Endodermal cell (in vitro differentiated cells): ENCODE measurements at places on chromosomes 16 and 17. TPM values are rescaled to one million over a fixed set of nuclear protein-coding genes. Genes with fewer than 3 reads are reported as not detected.

The MMP28 gene
- not detected in 2 replicates for total RNA-seq

The KRT12 gene
- not detected in 2 replicates for total RNA-seq

The MYO1C gene
- total RNA-seq: 72.2 and 75.5 TPM in 2 replicates

The TBC1D3K gene
- not detected in 2 replicates for total RNA-seq

The HOXB1 gene
- not detected in 2 replicates for total RNA-seq

The ANKS3 gene
- total RNA-seq: 26.8 to 42.3 TPM (median 41.0 TPM) in 3 replicates

The SNX20 gene
- not detected in 2 replicates for total RNA-seq

The HEATR9 gene
- total RNA-seq: not detected in 2 replicates

The OTOP3 gene
- total RNA-seq: not detected in 2 replicates

The TBC1D3L gene
- total RNA-seq: 11.6 to 25.4 TPM (median 22.3 TPM) in 3 replicates

The ARHGAP27 gene
- total RNA-seq: 19.3 and 20.6 TPM in 2 replicates

The DLX4 gene
- 1.5 to 1.6 TPM (median 1.5 TPM) in 3 replicates for total RNA-seq

The XYLT1 gene
- 21.4 and 26.8 TPM in 2 replicates for total RNA-seq

DNA sequence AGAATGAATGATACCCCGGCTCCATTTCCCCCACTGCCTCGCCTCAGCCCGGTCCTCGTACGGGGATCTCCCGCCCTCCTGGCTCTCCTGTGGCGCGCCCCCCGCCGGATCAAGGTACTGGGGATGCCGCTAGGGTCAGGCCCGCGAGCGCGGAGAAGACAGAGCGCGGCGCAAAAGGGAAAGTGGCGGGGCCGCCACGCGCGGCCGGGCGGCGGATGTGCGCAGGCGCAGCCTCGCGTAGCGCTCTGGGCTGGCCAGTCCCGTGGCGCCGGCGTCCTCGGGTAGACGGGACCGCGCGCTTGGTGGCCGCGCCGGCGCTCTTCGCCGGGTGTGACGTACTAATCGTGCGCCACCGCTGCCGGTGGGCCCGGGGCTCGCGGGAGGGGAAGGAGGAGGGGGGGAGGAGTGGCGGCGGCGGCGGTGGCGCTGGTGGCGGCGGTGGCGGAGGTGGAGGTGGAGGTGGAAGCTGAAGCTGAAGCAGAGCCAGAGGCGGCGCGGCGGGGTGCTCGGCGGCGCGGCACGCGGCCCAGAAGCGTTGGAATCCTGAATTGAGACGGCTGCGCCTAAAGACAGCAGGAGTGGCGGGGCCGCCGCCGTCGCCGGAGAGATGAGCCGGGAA lies at the start of gene SENP3:
Gene SENP3 (plus strand): TSS at position 331 of the 619 bp plus-strand sequence. CDS start 1,158 bp downstream, outside the sequence.
- DNase-seq: peak; percentile 97

DNA sequence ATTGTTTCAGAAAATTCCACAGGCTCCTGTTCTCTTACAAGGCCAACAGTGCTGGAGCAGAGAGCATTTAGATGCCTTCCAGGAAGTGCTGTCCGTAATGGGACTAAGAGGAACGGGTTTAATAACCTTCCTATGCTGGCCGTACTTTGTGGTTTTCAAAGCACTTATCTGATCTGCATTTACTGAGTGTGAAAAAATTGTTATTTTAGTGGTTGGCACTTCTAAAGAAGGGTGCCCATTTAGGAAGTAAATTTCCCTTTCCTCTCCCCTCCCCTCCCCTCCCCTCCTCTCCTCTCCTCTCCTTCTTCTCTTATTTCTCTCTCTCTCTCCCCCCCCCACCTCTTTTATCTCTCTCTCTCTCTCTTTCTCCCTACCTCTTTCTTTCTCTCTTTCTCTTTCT lies 72.0 kb upstream of the DNAJA2 start:
- DNase-seq: no peak

DNA sequence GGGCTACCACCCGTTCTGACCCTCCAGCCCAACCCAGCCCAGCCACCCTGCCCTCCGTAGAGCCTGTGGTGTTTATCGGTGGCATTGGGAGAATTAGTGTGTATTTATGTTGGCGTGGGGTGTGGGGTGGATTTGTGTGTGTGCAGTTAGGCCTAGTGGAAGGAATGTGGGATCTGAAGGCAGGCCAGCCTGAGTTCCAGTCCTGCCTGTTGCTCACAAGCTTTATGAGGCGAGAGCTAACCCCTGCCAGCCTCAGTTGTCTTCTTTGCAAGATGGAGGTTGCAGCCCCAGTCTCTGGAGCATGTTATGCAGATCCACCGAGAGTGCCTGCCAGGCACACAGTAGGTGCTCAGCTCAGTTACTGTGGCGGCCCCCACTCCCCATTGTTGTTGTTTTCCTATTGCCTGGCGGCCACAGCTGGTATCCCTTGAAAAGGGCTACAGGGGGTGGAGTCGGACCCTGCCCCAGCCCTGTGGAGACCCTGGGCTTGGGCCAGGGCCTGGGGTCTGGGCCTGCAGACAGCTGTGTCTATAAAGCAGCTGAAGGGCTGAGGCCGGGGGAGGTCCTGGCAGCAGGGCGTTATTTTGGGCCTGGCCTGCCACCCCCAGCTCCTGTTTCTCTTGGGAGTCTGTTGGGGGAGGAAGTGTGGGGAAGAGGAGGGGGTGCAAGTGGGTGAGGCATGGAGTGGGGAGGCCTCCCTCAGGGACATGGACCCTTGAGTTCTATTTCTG lies 5.1 kb downstream of the ERBB2 start:
- DNase-seq: peak; percentile 80

GRCh38 chr16:64455275-64455674 lies 666.6 kb downstream of the CDH11 start:
- no peak for DNase-seq

DNA sequence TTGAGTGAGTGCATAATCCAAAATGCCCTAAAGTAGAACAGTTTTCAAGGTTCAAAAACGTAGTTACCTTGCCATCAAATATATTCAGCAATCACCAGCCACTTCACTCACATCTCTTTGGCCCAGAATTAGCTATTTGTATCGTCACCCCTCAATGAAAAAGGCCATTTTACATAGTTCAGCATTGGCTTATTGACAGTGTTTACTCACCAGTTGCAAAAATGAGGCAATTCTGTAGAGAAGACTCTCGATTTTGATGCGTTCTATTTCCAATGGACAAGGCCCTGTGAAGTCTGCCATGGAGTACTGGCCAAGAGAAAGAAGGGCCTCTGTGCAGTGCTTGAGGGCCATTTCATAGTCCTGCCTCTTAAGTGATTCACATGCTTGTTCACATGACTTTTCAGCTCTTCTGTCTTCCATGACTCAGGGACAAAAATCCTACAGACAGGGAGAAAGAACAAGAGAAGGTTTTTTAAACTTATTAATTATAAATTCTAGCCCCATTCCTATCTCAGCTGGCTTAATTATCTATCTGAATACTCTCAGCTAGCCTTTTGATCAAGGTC lies 26.5 kb downstream of the HELZ start:
- no peak for DNase-seq

DNA sequence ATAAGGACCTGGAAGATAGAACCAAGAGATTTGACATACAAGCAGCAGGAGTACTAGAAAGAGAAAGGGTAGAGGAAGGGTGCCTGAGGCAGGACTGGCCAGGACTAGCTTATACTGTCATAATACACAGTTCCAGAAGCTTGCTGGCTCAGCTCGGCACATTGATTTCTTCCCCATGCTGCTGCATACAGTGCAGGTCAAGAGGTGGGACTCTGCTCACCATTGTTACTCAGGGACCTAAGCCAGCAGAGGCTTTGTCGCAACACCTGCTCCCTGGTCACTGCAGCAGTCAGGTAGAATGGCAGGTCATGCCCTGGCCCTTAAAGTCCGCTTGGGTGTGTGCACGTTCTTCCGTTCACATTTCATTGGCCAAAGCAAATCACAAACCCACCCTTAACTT lies 32.8 kb downstream of the LDHD start:
- no peak for DNase-seq

DNA sequence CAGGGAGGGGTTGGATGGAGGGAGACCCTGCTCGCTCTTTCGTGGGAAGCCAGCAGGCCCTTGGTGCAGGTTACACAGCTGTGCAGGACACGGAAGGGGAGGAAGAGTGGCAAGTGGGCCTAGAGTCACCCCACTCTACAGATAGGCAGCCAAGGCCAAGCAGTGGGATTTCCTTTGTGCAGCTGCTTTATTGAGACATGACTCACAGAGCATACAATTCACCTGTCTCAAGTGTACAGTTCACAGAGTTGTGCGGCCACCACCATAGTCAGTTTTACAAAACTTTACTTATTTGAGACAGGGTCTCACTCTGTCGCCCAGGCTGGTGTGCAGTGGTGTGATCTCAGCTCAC lies 91.2 kb upstream of the CIBAR2 start:
- DNase-seq: no peak

- peak; percentile 90 for DNase-seq
Measured at GRCh38 chr17:79838522-79839274, 542 bp downstream of the CBX4 start.

DNA sequence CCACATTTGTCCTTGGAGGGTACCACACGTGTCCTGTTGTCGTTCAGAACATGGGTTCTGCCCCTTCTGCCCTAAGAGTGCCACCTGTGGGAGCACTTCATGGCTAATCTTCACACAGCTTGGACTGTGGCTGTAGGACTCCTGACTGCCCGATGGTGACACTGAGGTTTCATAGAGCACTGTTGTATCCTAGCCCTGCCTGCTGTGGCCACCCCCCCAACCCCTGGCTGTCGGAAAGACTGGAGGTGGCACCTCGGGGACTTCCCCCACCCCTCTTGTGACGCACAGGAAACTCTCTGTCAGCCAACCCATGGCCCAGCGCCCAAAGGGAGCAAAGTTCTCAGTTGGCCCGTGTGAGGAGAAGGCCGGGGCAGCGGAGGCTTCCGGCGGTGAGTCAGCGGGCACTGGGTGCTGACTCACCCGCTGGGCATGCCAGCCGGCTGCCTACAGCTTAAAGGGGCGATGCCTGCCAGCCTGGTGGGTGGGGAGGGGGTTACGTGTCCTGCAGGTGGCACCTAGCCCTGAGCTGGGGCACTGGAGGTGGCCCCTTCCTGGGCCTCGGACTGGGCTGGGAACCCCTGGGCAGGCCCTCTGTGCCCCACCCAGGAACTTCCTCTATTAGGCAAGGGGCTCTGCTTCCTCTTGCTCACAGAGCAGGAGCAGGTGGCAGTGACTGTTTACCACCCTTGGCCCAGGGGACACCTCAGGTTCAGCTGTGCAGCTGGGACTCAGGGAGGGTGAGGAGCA lies 3.4 kb downstream of the MAP2K3 start:
- no peak for DNase-seq

DNA sequence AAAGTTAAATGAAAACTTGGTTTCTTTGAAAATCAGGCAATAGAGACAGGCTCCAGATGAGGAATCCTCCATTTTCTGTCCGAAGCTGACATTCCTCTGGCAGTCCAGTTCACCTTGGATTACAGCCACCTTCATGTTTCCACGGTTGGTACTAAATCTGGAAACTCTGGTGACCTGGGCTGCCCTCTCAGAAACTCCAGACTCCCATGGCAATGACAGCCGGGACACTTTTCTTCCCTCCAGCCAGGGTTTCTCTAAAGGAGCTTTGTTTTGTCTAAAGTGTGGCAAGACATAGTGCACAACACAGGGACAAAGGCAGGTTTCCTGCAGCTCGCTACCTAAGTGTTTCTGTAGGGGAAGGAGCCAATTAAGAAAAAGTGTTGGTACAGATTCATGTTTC lies 36.0 kb downstream of the CLUAP1 start:
- DNase-seq: no peak

DNA sequence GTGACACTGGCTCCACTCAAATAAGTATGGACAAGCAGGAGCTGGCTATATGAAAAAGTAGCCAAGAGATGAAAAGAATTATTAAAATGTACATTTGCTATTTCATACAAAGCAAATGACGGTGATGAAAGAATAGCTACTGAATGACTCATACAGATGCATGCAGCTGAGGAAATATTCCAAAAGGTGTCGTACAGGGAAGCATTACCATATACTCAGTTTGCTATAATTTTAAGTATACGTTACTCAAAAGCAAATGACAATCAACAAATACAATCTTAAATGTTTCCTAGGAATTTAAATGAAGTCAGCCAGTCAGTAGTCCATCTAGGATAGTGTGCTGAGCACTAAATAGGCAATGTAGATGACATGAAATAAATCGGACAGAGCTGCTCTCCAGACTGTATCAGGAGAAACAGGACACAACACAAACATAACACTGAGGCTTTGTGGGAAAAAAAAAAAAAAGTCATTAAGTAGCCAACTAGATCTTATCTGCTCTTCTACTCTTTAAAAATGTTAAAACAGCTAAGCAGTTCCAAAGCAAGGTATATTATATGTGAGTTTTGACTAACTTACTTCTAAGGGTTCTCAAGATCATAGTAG lies 65.0 kb downstream of the NCOR1 start:
- no peak for DNase-seq

DNA sequence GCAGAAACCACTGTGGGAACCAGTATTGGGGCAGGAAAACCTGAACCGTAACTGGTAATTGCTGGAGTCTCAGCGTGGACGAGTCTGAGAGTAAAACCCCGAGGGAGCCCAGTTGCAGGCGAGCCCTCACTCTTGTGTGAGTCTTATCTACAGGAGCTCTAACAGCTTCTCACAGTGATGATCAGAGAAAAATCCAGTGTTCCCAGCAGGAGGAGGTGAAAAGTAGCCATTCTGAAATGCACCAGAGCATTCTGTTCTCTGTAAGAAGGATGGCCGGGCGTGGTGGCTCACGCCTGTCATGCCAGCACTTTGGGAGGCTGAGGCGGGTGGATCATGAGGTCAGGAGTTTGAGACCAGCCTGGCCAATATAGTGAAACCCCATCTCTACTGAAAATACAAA lies 161.2 kb downstream of the COPRS start:
- no peak for DNase-seq

DNA sequence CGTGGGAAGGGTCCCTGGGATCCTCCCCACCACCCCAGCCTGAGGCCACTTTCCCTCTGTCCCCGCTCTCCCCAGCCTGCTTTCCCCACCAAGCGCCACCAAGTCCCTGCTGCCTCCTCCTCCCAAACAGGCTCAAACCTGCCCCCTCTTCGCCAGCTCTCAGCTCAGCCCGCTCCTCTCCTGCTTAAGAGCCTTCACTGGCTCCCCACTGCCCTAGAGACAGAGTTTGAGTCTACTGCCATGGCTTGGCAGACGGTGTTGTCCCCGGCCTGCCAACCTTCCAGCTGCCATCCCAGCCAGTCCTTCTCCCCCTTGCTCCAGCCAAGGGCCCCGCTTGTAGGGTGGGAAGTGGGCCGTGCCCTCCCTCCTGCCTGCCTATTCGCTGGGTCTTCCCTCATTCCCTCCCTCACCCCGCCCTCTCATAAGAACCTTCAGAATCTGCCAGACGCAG lies 11.1 kb downstream of the IL4R start:
- peak; percentile 88 for DNase-seq

- DNase-seq: no peak
Measured at GRCh38 chr17:32143527-32143870, 1.2 kb downstream of the RHOT1 start.

- no peak for DNase-seq
Measured at GRCh38 chr17:48290378-48290777, 139.6 kb downstream of the SKAP1 start.

DNA sequence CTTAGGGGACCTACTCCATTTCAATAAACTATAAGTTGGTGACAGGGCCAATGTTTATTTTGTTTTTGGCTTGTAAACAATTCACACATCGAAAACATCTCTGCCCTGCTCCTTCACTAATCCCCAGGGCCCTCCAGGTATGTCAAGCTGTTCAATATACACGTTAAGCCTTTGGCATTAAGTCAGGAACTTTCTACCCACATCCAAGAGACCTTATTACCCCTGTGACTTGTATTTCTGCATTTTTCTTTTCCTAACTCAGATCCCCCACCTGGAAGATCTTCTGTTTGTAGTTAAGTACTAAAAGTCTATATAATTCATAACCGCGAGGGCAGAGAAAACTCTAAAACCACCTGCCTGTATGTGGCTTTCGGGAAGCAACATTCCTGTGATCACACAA lies 106.8 kb upstream of the AXIN2 start:
- no peak for DNase-seq

GRCh38 chr16:80931801-80932707 lies 74.6 kb downstream of the CMC2 start:
- peak; percentile 87 for DNase-seq
